ENCODE measurements at places on chromosomes 3 and 15. TPM values are rescaled to one million over a fixed set of nuclear protein-coding genes. Genes with fewer than 3 reads are reported as not detected.
A peak's percentile ranks its signal among the peaks of the same experiment; 100 is the strongest.

DNA sequence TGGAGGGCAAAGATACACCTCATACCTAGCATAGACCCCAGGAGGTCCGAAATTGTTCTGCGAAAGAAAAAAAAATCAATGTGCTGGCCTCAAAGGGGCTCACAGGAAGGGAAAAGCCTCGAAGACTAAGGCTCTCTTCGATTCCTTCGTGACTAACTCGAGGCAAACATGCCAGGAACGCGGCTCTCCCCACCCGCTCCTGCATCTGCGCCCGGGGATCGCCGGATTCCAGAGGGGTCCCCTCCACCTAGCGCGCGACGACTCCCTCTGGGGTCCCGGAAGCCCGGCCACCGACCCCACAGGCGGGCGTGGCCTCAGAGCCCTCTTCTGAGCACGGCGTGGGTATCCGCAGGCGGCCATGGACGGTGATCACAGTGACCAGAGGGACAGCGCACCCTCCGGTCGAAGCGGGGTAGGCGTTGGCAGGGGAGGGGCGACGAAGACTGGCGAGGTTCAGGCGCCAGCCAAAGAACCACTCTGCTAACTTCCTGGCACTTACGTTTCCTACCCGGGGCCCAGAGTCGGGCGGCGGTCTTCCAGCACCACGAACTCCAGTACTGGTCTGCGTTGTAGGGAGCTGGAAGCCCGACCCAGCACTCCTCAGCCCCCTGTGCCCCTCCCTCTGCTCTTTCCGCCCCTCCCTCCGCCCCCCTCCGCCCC lies 515 bp upstream of the EIF3J start:
- H3K27me3 ChIP-seq = no peaks in the 10 kb centered on the region
- peaks cover 11% of the 10 kb centered on the region for H3K36me3 ChIP-seq
- H3K4me3 ChIP-seq = peak overlapping the region; percentile 82
- H3K4me1 ChIP-seq = peaks cover 25% of the 10 kb centered on the region
- DNase-seq = no peak
- H3K27ac ChIP-seq = peak overlapping the region; percentile 98

AGBL1 gene
- total RNA-seq = not detected

DNA sequence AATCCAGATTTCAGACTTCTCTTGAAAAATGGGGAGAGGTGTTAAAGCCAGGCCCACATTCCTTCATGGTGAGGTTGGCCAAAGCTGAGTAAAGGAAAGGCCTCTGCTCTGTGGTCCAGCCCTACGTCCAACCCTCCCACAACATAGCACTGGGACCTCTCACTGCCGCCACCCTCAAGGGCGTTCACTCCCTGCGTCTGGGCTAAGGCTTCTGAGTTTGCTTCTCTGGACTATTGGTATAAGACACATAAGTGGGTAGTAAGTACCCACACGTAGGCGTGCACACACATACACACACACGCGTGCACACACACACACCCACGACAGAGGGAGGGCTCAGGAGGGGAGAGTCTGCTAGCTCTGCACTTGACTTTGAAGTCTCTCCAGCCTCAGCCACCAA lies 80.2 kb upstream of the PXYLP1 start:
- H3K36me3 ChIP-seq = no peaks in the 10 kb centered on the region

MITF gene
- total RNA-seq = 8.2 TPM

DNA sequence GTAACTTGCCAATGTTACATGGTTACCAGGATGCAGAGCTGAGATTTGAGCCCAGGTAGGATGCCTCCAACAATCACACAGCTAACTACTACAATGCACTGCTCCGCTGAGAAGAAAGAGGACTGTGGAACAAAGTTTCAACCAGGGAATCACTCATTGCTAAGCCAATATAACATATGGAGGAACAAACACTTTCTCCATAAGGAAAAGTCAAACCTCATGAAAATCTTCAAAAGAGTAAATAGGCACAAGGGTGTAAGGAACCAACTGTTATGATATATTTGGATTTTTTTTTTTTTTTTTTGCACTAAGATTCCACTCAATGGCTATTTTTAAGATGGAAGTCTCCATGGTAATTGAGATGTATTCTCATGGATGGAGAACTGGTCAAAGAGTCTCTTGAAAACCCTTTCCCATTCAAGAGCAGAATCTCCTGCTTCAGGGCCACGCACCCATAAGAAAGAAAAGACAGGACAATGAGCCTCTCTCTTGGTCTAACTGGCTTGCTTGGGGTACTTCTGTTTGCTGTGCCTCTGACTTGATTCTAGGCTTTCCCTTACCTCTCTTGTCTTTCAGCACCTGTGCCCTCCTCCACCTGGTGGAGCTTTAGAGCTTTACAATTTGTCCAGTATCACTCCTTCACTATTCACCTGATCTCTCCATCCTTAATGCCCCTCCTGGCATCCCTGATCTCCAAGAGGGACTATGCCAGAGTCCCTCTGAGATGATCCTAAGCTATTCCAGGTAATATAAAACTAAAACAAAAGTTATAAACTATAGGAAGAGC lies 252.8 kb downstream of the NTRK3 start:
- no peak overlapping the region for H3K27ac ChIP-seq
- H3K36me3 ChIP-seq = no peaks in the 10 kb centered on the region
- H3K4me1 ChIP-seq = no peaks in the 10 kb centered on the region
- peaks cover 47% of the 10 kb centered on the region for H3K27me3 ChIP-seq
- H3K4me3 ChIP-seq = no peak overlapping the region

DNA sequence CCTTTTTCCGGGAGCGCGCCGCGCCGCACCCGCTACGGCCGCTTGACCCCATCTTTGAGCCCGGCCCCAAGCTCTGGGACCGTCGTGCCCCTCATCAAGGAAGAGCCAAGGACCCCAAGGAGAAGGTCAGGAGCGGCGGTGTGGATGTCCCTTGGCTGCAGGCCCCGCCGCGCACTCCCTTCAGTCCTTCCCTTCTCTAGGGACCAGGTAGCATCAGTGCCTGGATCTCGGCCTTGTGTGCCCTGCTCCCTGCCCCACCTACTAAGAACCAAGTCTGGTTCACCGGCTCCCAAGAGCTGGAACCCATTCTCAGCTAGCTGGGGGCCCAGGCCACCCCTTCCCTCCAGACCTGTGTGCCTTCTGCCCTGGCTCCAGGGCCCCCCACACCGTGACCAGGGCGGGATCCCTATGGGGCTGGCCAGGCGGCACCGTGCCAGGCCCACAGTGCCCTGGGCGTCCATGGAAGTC lies 69.3 kb upstream of the CGNL1 start:
- H3K27me3 ChIP-seq = no peaks in the 10 kb centered on the region
- H3K36me3 ChIP-seq = no peaks in the 10 kb centered on the region
- no peak for DNase-seq
- peaks cover 13% of the 10 kb centered on the region for H3K4me1 ChIP-seq

DNA sequence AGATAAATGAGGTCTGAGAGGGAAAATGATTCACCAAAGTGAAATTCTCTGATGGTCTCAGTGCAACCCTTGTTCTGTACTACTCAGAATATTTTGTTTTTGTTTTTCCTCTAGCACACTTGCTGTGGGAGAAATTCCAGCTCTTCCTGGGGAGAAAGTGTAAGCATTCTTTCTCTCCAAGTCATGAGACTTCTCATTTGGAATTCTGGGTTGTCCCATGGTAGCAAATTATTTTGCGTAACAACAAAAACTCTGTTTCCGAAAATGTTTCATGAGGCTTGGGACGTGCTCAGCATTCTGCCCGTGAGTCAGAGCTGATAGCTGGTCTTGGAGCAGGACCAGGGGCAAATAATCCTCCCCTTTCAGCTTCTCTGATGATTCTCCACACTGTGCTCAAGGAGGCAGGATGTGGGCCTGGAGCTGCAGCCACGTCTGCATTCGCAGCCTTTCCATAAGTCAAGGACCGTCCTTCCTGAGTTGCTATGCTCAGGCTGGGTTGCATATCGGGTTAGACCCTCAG lies 70.3 kb downstream of the SENP2 start:
- H3K4me3 ChIP-seq = no peak overlapping the region
- no peak overlapping the region for H3K27ac ChIP-seq
- no peak for DNase-seq
- H3K4me1 ChIP-seq = no peaks in the 10 kb centered on the region
- peaks cover 46% of the 10 kb centered on the region for H3K36me3 ChIP-seq

DNA sequence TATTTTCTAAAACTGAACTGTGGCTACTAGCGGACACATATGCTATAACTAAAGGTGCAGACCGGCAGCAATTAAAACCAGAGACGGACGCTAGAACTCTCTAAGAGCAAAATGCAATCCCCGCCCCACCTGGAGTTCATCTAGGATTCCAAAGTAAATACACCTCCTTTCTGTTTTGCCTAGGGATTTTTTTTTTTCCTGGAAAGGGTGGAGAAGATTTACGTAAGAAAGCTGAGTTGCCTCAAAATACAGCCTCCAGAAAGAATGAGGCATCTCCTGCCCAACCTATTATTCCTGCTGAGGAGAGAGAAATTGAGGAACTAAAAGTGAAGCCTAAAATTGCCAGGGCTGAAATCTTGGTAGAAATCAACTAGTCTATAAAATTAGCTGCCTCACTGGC lies 150.2 kb downstream of the TP63 start:
- DNase-seq = no peak
- H3K4me3 ChIP-seq = no peak overlapping the region
- peaks cover 4% of the 10 kb centered on the region for H3K36me3 ChIP-seq

DNA sequence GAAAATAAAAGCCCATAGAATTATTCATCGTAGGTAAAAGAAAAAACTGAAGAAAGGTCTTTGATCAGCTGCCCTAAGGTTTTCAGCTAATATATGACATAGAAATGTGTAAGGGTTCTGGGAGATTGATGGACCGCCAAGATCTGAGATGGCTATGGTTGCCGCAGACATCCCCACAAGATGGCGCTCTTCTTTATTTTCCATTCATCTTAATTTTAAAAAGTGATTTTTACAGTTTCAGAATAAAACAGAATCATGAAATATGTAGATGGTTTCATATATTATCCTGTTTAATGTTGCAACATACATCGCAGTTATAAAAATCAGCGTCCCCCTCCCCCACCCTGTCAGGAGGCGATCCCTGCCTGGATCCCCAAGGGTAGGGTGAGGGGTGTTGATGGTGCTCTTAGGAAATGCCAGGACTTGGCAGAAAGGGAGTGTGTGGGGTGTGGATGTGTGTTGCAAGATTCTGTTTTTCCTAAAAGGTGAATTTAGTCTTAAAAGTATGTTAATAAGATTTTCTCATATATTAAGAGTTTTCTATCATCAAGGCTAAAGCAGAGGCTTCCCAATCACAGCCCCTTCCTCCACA lies 68.8 kb downstream of the ANXA2 start:
- no peak overlapping the region for H3K4me3 ChIP-seq
- no peaks in the 10 kb centered on the region for H3K36me3 ChIP-seq
- peaks cover 31% of the 10 kb centered on the region for H3K4me1 ChIP-seq
- DNase-seq = no peak
- peaks cover 69% of the 10 kb centered on the region for H3K27me3 ChIP-seq

DNA sequence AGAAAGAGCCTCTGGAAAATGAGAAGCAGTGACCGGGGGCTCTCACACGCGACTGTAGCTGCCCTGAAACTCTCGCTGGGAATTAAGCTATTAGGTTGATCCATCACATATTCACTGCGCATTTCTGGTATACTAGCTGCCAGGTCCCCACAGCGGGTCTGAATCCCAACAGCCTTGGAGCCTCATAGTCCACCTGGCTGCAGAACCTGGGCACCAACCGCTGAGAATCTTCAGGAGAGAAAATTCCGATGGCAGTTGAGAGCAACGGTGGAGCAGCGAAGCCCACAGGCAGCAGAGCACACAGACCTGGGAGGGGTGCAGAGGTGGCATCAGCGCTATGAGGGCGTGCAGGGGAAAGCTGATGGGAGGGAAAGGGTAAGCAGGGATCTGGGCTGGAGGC lies 75.1 kb downstream of the FAM174B start:
- DNase-seq = no peak
- no peak overlapping the region for H3K4me3 ChIP-seq
- H3K4me1 ChIP-seq = no peaks in the 10 kb centered on the region
- H3K27ac ChIP-seq = no peak overlapping the region
